ENCODE measurements at places on chromosomes 6 and 20. TPM values are rescaled to one million over a fixed set of nuclear protein-coding genes. Genes with fewer than 3 reads are reported as not detected.

DNA sequence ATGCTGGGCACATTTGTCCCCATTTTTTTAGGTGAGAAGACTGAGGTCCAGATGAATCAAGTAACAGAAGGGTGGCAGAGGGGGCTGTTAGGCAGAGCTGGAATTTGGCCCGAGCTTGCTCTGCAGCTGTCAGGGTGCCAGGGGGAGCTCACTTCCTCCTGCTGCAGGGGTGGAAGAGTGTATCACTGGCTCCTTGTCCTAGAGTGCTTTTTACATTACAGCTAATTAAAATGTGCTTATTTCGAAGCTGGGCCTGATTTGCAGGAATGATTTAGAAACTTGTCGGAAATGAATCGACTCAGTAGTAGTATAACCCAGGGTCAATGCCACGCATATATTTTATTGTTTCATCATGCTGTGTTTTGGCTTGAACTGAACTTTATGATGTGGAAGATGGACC lies 11.1 kb downstream of the TOX2 start:
- no peaks in the 10 kb centered on the region for H3K27me3 ChIP-seq
- H3K4me1 ChIP-seq, result peaks cover 8% of the 10 kb centered on the region
- H3K4me3 ChIP-seq, result no peak overlapping the region
- H3K36me3 ChIP-seq, result no peaks in the 10 kb centered on the region

DNA sequence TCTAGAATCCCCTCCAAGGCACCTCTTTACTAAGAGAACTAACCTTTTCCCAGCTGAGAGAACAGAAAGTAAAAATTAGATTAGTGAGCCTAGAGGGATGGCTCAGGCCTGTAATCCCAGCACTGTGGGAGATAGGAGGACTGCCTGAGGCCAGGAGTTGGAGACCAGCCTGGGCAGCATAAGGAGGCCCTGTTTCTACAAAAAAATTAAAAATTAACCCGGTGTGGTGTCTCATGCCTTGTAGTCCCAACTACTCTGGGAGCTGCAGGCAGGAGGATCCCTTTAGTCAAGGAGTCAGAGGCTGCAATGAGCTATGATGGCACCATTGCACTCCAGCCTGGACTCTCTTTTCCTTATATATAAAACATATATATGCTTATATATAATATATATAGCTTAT lies 5.5 kb upstream of the OOEP start:
- no peak overlapping the region for H3K27ac ChIP-seq
- DNase-seq, result no peak
- no peaks in the 10 kb centered on the region for H3K27me3 ChIP-seq
- no peaks in the 10 kb centered on the region for H3K4me1 ChIP-seq
- H3K36me3 ChIP-seq, result no peaks in the 10 kb centered on the region

- H3K4me3 ChIP-seq, result no peak overlapping the region
- H3K27me3 ChIP-seq, result no peaks in the 10 kb centered on the region
- no peak for DNase-seq
Measured at GRCh38 chr20:51445591-51445990, 96.9 kb downstream of the NFATC2 start.

GRCh38 chr20:22815603-22816315 lies 219.4 kb upstream of the SSTR4 start:
- H3K36me3 ChIP-seq, result no peaks in the 10 kb centered on the region
- no peak overlapping the region for H3K27ac ChIP-seq
- DNase-seq, result no peak
- no peaks in the 10 kb centered on the region for H3K27me3 ChIP-seq
- no peaks in the 10 kb centered on the region for H3K4me1 ChIP-seq
- H3K4me3 ChIP-seq, result no peak overlapping the region

- H3K4me1 ChIP-seq, result no peaks in the 10 kb centered on the region
- H3K36me3 ChIP-seq, result no peaks in the 10 kb centered on the region
- no peak overlapping the region for H3K4me3 ChIP-seq
Measured at GRCh38 chr20:47982574-47983360, 197.5 kb upstream of the SULF2 start.

The CAP2 gene
- polyA plus RNA-seq, result 6.4 TPM

DNA sequence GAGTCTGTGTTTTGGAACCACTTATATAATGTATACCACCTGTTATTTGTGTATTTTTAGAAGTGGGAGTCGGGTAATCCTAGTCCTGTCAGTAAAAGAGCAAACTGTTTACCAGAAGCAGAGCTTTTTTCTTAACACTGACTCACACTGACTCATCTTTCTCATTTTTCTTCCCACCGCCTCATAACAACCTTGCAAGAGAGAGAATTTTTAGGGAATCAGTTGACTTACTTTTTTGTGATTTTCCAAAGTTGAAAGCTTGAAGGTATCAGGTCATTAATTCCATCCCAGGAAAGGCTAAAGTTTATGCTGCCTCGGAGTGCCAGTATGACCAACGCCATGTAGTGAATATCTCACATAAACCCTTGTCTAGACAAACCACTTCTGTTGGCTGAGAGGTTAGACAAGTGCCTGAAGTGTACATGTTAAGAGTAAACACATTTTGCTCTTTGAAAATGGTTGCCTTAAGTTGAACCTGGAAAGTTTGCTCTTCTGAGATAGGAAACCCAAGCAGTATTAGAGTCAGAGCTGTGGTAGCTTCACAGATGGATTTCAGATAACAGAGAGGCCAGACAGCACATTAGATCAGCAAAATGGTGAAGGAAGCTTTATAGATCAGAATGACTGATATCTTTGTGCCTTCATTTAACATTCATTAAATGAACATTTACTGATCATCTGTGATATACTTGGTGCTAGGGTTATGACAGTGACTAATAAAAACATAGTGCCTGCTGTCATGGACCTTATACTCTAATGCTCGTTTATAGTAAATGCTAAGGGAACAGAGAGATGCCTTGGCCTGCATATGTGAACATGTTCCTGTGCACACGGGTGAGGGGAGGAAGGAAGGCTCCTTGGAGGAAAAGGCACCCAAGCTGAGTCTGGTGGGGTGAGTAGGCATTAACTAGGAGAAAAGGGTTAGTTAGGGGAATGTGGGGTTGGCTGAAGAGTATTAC lies 29.1 kb upstream of the PKIG start:
- no peaks in the 10 kb centered on the region for H3K27me3 ChIP-seq
- no peaks in the 10 kb centered on the region for H3K36me3 ChIP-seq
- DNase-seq, result no peak

The DNMT3B gene
- 0.26 TPM for polyA plus RNA-seq
